CD4-positive, alpha-beta T cell (primary cell): ENCODE measurements at places on chromosomes 2 and 18.

- no peak for DNase-seq
Observed at GRCh38 chr2:23291239-23291638, 93.7 kb upstream of the KLHL29 start.

- DNase-seq: no peak
Observed at GRCh38 chr18:23837591-23837990, 148.3 kb downstream of the LAMA3 start.

DNA sequence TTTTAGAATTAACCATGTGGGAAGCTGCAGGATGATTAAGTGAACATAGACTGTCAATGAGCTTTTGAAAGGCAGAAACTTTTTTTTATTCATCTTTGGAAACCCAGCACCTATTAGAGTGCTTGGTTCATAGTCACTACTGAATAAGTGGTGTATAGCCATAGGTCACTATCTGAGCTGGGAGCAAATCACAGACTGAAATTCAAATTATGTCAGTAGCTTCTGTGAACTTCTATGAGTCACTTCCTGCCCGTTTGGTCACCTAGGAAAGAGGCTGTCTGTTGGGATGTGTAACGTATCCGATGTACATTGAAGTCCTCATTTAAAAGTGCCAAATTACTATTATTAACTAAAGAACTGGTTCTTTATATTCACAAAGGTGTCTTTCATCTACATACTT is 20.5 kb upstream of the SLC40A1 start:
- DNase-seq: no peak

- no peak for DNase-seq
Observed at GRCh38 chr18:74906184-74906583, 302.8 kb downstream of the PTGR3 start.

DNA sequence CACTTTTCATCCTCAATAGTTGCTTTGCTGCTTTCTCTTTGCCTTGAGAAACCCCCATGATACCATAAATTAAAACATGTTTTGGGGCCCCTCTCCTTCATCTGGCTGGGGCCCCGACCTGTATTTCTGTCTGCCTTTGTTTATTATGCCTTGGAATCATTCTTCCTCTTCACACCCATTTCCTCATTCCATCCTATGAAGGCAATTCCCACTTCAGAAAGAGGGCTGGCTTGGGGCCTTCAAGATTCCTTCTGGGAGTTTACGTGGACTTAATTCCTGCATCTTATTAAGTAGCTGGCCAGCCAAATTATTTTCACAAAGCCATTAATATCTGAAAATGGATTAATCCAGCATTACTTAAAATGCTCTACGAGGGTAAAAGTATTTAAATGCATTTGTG is 6.8 kb upstream of the LRRTM1 start:
- DNase-seq: no peak

GRCh38 chr18:79326413-79327198 is 69.1 kb upstream of the NFATC1 start:
- no peak for DNase-seq

- no peak for DNase-seq
Observed at GRCh38 chr2:123091471-123091870, 933.6 kb upstream of the CNTNAP5 start.

DNA sequence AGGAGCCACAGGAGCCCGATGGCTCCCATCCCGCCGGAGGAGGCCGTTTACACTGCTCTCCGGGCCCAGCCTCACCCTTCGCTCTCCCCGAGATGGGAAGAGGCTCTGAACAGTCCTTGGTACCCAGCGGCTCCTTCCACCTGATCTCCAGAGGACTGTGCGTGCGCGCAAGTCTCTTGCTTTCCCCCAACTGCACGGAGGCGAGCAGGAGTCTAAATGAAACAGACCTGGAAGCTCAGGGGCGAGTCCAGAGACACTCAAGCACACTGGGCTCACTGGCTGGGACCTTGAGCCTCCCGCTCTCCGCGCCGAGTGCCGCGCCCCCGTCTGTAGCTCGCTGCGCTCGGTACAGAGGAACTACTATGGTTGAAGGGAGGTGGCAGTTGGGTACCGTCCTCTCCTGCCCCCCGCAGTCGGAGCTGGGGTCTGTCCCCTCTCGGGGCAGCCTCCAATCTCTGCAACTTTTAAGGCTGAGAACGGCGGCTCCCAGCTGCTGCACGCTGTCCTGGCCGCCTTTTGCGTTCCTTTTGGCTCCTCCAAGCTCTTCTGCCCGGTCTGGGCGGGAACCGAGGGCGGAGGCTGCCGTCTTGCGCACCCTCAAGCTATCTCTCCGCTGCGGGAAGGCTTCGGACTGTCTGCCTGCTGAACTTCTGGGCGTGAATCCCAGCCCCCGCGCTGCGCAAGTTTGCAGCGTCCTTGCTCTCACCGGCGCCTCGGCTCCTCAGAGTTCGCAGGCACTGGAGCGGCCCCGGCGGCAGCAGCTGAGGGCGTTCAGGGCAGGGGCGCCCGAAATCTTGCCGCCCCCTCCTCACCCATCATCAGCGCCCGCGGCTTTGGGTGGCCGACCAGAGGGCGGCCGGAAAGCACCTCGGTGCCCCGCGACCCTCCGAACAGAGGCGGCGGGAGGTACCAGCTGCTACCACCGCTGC is 491 bp downstream of the ALK start:
- no peak for DNase-seq

DNA sequence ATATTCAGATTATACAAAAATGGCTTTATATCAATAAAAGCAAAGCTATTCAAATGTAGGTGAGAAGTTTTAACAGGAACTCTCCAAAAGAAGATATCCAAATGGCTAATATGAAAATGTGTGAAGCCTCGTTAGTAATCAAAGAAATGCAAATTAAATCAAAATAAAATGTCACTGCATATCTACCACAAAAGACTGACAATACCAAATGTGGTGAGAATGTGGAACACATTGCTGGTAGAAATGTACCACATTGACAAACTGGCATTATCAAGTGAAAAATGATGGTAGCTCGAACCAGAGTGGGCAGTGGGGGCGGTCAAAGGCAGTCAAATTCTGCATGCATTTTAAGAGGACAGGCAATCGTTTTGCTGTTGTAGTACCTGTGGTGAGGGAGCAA is 1012.7 kb downstream of the TDRD15 start:
- no peak for DNase-seq

DNA sequence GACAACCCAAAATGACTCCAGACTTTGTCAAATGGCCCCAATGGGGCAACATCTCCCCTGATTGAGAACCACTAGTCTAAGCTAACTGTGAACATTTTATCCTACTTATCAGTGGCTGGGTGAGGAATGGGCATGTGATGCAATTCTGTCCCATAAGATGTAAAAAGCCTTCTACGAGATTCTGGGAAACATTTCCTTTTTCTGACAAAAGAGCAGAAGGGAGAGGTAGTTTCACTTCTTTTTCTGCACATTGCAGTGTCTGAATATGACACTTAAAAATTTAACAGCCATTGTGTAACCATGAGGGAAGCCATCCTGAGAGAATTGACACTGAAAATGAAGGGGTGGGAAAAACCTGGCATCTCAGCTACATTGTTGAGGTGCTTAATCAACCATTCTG is 17.3 kb upstream of the MARCHF4 start:
- no peak for DNase-seq
